Foreskin keratinocyte (primary cell): ENCODE measurements at places on chromosomes 6 and 20. TPM values are rescaled to one million over a fixed set of nuclear protein-coding genes. Genes with fewer than 3 reads are reported as not detected.

DNA sequence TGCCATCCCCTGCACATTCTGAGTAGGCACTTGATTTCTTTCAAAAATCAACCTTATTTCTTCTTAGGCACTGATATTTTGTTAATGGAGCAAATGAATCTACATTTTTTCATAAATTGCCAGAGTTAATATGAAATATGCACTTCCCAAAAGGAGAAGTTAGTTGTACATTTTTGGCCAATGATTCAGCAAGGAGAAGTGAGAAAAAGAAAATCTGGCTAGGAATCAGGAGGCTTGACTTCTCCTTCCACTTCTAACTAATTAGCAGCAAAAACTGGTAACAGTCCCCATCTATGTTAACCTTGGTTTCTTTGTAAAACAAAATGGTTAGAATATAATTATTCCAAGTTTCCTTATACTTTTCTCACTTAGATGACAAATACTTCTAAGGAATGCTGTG is 7.0 kb upstream of the DSE start:
- no peak for DNase-seq

GRCh38 chr20:49672096-49672664 is 41.5 kb downstream of the B4GALT5 start:
- no peak for DNase-seq

GRCh38 chr6:6942091-6942490 is 165.7 kb upstream of the RREB1 start:
- DNase-seq = no peak

- DNase-seq = no peak
These were observed 36.5 kb downstream of the HIVEP1 start for GRCh38 chr6:12048609-12049008.

DNA sequence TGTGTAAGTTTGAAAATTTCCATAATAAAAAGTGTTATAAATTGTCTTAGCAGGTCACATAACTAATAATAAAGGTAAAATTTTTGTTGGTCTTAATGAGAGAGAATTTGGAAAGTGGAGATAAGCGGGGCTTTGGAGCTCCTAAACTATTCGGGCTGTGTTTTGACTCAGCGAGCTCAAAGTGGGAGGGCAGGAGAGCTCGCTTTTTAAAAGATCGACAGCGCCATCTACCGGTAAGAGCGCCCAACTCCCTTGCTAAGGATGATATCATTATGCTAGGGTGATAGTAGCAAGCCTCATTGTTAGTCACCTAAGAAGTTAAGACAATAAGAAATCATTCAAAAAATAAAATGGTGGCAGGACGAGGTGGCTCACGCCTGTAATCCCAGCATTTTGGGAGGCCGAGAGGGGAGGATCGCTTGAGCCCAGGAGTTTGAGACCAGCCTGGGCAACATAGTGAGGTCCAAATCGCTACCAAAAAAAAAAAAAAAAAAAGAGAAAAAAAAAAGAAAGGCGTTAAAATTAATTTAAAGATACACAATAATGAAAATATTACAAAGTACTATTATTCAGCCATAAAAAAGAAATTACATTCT is 24.8 kb downstream of the C6orf15 start:
- peak; percentile 80 for DNase-seq

DNA sequence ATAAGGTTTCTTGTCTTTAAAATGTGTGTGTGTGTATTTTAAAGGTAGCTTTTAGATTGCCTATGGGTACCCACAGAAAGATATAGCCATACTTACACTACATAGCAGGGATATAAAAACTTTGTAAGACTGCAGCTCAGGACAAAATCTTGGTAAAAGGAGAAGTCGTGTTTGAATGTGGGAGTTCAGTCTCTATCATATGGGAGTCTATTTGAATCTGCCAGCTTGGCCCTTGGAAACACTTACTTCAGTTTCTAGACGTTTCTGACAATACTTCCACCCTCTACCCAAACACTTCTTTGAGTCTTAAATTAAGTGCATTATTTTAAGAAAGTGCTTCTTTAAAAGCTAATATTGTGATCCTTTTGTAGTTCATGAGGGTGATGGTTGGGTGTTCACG is 155.7 kb downstream of the CARMIL1 start:
- DNase-seq = no peak

DNA sequence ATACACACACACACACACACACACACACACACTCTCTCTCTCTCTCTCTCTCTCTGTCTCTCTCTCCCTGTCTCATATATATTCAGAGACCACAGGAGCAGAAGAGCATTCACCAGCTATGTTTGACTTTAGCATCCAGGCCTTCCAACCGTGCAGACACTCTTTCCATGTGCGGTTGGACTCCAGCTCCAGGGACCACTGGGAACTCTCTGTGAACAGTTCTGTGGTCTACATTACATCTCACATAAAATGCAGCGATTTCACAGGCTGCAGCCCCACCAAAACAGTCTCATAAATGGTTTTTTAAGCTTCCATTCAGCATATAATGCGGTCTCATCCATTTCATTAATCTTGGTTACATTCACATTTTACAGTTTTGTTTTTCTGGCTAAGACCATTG is 508.4 kb upstream of the SULF2 start:
- no peak for DNase-seq

DNA sequence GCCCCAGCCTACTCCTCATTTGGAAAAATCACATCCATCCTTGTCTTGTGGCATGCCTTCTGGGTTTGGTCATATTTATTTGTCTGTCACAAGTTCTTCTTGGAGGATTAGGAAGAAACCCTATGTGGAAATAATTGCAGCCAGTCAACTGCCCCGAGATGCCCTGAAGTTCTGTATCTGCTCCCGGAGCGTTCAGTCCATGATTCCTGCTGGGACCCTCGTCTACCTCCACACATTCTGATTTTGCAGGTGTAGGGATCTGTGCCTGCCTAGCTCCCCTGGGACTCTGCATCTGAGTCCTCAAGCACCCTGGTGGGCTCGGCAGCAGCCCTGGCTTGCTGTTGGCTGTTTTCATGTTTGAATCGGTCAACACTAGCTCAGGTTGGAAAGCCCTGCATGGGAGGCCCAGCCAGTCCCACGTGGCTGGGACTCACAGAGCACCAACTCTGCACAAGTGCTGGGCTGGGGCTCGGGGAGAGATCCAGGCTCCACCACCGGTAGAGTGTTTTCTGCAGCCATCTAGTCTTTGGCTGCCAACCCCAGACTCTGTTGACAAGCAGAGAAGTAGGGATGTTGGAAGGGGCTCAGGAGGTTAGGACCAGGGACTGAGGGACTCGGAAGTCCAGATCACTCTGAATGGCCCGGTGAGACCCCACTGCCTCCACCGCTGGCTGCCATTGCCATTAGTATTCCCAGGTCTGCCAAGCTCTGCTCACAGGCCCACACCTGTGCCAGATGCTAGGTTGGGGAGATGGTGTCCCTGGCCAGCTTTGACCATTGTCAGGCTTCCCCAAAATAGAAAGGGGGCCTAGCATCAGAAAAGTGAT is 183.5 kb upstream of the CST7 start:
- no peak for DNase-seq

DNA sequence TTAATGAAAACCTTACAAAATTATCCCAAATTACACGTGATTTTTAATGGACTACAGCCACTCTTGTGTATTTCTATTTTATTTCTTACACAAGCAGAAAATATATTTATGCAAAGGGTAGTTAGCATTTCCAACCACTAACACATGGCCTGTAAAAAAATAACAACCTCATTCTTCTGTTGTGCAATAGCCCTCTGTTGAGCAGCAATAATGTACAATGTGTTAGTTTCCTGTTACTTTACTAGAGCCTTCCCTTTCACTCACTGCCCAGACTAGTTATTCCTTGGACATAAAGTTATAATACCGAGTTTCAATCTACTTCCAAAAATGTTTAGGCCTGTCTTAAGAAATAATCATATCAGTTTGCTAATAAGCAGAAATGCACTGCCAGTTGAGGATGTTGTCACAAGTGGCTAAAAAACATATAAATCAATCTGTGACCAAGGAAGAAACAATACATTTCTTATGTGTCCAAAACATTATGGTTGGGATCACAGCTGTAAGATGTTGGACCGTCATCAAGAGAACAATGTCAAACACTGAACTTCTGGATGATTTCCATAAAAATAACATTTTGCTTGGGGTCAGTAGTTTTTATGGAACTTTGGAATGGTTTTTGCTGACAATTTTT is 73.6 kb upstream of the RNF146 start:
- DNase-seq = peak; percentile 20

- DNase-seq = no peak
These were observed 840.8 kb downstream of the TBC1D32 start for GRCh38 chr6:120493505-120493904.

GRCh38 chr6:42140756-42141602 is 1.4 kb downstream of the C6orf132 start:
- peak; percentile 39 for DNase-seq

GRCh38 chr20:52763321-52763853 is 208.8 kb upstream of the TSHZ2 start:
- DNase-seq = no peak

- DNase-seq = no peak
These were observed 148.3 kb downstream of the TFAP2B start for GRCh38 chr6:50966986-50967385.

GRCh38 chr6:25302677-25303128 is 23.5 kb downstream of the CARMIL1 start:
- peak; percentile 73 for DNase-seq

GRCh38 chr6:118353564-118353963 is 194.5 kb upstream of the PLN start:
- no peak for DNase-seq

- no peak for DNase-seq
These were observed 41.3 kb downstream of the PANK2 start for GRCh38 chr20:3930265-3931206.

- no peak for DNase-seq
These were observed 8.4 kb upstream of the GABRR2 start for GRCh38 chr6:89323511-89323971.

GRCh38 chr6:17349427-17349826 is 44.0 kb upstream of the CAP2 start:
- no peak for DNase-seq

The LRFN2 gene
- not detected in 2 replicates for polyA plus RNA-seq

The LY6G6F gene
- polyA plus RNA-seq = not detected in 2 replicates

The KCNS1 gene
- 1.3 and 1.6 TPM in 2 replicates for polyA plus RNA-seq

The CFAP61 gene
- 0.03 TPM in 1 of 2 replicates, not detected in the other for polyA plus RNA-seq

The OLIG3 gene
- not detected in 2 replicates for polyA plus RNA-seq

The UCKL1 gene
- polyA plus RNA-seq = 30.2 and 30.5 TPM in 2 replicates

The HCK gene
- polyA plus RNA-seq = not detected in 2 replicates

The DEFB124 gene
- polyA plus RNA-seq = not detected in 2 replicates

The KIAA0408 gene
- not detected in 2 replicates for polyA plus RNA-seq
